ENCODE measurements at places on chromosomes 6 and 20.

DNA sequence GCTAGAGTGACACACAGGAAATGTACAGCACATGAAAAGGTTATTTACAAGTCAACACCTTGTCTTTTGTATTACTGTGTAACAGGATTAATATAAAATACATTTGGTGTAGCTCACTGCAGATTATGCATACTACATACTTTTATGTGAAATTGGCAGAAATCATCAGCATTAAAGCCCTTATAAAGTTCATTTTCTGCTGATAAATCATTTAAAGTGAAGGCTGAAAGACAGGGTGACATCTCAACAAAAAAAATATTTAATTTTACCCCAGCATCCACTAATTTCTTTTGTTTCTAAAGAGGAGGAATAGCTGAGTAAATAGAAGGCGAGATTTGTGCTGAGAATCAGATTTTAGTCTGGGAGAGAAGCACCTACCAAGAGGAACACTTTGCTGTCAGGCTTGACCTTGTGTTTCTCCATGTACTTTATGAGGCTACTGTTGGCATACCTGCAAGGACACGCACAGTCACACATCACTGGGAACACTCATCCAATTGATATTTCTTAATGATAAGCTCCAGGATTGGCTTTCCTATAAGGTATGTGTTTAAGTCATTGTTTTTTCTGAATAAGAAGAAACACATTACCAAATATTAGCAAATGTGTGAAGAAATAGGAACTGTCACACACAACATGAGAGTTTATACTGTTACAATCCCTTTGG lies 146.6 kb upstream of the SLC22A16 start:
- no peak for DNase-seq

GRCh38 chr20:25860531-25861150 lies 164.0 kb upstream of the ZNF337 start:
- DNase-seq: no peak

DNA sequence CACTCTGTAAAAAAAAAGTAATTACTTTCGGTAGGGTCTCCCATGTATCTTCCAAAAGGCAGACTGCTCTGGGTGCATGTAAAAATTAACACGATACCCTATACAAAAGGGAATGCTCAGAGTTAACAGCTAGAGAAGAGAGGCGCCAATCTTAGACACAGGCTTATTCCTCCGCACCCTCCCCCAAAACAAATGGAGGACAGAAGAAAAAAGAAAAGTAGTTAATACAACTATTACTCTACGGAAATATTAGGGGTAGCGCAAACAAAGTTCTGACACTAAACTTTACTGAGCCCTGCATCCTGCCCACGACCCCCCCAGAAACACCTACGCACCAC lies 331 bp upstream of the UFL1 start:
- DNase-seq: no peak

DNA sequence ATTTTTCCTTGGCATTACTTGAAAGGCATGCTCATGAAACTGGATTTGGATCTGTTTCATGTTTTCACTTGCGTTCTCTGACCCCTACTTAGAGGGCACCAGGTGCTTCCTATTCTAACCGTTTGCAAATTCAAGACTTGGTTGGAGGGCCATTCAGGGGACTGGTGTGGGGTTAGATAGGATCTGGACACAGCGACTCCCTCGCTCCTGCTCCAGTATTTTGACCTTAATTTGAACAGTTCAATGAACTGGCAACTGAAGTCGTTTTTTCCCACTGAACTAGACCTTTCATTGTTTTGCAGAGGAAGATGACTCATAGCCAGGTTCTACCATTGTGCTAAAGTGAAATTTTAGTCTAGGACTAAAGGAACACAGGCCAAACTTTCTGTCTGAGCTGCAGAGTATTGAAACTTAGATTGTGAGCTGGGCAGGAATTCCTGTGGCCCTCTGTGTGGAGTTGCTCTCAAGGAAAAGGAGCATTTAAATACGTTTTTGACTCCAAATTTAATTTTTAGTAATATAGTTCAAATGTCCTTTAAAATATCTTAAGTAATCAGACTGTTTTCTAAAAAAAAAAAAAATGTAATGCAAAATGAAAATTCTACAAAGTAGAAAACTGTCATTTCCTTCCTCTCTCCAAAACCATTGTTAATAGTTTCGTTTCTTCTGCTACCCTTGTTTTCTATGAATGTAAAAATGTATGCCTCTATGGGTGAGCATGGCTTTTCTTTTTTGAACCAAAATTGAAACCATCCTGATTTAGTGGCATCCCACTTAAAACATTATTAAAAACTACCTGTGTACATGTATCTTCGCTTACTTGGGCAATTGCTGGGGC lies 64.8 kb downstream of the UTRN start:
- peak; percentile 46 for DNase-seq

GRCh38 chr20:25224941-25225340 lies 22.9 kb upstream of the PYGB start:
- no peak for DNase-seq

GRCh38 chr6:39108041-39108839 lies 6.7 kb downstream of the SAYSD1 start:
- DNase-seq: no peak

GRCh38 chr6:25034431-25034921 lies 98.7 kb upstream of the RIPOR2 start:
- no peak for DNase-seq

DNA sequence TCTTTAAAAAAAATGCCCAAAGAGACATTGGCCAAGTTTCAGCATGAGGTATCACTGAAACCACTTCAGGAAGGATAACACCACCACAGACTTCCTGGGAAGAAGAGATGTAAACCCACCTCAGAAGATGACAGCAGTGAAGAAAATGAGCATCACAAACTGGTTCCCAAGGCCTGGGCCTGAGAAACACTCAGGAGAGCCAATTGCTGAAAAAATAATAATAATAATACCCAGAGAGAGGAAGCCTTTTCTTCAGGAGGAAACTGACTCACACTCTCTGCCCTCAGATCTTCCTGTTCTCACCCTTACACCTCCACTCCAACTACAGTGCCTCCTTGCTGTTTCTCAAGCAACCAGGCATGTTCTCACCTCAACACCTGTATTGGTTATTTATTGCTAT lies 68.1 kb upstream of the MAFB start:
- DNase-seq: no peak

DNA sequence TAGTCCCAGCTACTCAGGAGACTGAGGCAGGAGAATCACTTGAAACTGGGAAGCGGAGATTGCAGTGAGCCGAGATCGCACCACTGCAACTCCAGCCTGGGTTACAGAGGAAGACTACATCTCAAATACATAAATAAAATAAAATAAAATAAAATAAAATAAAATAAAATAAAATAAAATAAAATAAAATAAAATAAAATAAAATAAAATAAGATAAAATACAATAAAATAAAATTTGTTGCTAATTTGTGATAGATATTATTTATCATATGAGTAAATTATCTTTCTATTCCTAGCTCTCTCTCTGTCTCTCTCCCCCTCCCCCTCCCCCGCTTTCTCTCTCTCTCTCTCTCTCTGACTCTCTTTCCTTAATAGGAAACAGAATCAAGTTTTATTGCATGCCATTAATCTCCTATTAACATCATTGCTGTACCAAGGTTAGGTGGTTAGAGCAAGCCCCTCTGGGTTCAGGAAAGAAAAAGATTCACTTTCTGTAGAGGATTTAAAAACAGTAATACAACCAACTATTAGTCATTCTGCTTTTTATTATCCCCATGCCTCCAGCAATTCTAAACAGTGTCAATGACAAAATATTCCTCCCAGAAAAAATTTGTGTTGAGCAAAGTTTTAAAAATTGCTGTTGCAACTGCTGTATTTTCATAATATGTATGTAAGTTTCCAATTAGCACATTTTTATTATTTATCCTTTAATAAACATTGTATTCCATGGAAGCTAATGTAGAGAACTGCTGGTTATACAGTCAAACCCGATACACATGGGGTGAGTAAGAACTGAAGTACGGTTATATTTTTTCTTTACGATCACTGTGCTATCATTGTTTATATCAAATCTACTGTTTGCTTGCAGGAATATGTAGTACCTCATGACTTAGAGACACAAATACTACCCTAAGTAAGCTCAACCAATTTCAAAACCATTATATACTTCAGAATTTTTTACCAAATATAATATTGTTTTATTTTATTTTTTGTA lies 22.1 kb downstream of the BMP5 start:
- no peak for DNase-seq

GRCh38 chr20:43749734-43750294 lies 23.0 kb upstream of the GTSF1L start:
- DNase-seq: peak; percentile 56

DNA sequence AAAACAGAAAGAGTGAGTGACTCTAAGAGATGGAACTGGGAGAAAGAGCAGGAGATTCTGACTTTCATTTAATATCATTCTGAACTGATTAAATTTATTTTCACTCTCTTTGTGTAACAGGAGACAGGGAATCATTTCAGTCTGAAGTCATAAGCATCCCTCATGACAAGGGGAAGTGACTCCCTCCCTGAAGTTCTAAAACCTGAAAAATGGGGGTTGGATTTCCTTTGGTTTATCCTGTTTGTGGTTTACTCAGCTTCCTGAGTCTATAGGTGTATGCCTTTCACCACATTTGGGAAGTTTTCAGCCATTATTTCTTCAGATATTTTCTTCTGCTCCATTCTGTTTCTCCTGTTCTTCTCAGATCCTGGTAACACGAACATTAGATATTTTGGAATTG lies 3.4 kb upstream of the FKBP1A start:
- DNase-seq: no peak

- no peak for DNase-seq
Measured at GRCh38 chr6:112005013-112005371, 48.9 kb upstream of the CCN6 start.

DNA sequence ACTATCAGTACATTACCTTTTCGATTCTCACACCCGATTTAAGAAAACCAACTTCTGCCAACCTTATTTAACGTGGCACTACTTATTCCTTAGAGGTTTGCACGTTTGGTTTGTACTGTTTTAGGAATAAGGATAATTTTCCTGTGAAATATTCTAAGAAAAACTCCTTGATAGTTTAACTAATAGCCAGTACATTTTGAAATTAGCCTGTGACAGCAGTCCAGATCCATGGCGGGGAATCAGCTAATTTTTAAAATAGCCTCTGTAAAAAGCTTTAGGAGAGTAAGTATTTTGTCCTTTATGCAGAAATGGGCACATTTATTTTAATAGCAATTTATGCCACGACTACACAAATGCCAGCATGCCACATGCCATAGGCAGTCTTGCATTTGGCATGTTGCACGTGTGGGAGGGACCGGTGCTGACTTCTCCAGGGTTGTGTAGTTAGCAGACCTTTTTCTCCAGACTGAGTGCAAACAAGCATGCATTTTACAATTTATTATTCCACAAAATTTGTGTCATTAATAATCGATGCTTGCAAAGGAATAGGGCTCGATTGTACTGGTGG lies 6.2 kb downstream of the FOXC1 start:
- DNase-seq: no peak

DNA sequence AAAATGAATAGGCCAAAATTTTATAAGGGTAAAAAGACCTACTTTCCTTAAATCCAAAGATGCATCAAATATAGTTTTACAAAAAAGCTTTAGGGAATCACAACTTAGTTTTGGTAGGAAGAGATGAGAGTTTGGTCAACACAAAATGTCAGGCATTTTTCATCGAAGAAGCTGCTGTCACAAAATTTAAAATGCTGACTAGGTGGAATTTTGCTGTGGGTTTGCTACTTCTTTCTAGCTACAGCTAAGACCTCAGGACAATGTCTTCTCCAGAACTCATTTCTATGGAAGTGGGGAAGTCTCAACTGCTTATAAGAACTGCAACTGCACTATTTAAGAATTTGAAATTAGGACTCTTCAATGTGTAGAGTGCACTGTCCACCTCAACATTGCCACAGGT lies 351.1 kb downstream of the HAO1 start:
- DNase-seq: no peak

DNA sequence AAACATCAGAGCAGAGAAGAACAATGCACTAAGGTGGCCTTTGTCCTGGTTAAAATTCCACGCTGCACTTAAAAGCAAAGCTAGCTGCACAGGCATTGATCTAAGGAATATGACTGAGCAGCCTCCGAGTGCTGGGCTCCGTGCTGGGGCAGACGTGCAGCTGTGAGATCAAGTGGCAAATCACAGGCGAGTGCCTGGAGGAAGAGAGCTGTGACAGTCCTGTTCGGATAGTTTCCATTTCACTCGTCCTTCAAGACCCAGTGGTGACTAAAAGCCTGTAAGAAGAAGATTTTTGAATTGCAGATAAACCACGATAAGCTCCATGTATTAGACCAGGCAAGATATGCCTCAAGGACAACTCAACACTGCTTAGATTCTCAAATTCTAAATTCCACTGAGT lies 247.9 kb downstream of the ANKRD60 start:
- no peak for DNase-seq

GRCh38 chr20:53597521-53598120 lies 4.0 kb upstream of the ZNF217 start:
- DNase-seq: no peak

DNA sequence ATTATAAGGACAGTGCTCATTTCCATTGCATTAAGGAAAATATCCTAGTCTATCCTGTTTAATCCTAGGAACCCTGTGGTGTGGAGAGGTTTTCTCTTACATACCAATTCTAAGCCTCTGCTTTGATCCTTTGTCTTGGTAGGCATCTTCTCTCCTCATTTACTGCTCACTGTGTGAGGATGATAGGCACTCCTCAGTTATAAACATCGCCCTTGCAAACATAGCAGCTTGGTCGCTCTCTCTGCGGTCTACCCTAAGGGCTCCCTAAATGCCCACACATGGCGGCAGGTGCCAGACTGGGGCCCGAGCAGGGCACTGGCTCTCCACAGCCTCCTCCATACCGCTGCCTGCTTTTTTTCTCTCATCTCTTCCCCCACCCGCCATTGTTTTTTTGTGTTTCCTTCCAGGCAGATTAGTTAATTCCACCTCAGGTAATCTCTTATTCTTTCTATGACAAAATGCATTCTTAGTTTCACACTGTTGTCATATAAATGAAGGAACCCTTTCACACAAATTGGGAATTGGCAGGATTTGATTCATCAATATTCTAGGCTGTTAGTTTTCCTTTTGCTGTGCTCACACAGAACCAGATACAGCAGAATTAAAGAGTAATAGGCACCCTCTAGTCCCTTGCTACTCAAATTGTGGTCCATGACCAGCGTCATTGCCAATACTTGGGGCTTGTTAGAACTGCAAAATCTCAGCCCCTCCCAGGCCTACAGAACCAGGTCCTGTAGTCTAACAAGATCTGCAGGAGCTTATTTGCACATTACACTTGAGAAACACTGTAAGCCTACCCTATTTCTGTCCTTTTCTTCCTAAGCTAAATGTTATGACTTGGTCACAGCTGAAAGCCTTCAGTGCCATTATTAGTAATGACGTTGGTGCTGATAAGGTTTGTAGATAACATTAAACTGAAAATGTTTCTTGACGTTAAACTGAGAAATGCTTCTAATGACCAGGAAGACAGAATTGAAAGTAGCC lies 36.3 kb downstream of the CARMIL1 start:
- DNase-seq: no peak

- no peak for DNase-seq
Measured at GRCh38 chr6:15322781-15323536, 77.1 kb downstream of the JARID2 start.
